Foreskin keratinocyte (primary cell): ENCODE measurements at places on chromosomes 2 and 18. TPM values are rescaled to one million over a fixed set of nuclear protein-coding genes. Genes with fewer than 3 reads are reported as not detected.

DNA sequence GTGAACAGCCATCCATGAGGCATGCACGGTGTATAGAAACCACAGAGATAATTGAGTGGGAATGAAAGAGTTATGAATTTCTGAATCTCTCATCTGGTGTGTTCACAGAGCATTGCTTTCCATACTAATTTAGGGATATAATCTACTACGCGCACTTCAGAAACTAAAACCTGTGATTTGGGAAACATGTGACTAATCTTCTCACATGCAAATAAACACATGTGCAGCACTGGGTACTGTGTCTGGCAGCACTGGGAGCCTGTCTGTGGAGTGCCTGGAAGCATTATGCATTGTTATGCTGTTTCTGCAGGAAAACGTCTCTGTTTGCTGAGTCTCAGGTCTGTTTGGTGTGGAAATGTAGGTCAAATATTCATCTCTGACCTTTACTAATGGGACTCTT lies 287.3 kb downstream of the CMPK2 start:
- no peak for DNase-seq

Gene TANK
- 31.9 and 36.1 TPM in 2 replicates for total RNA-seq

Gene LRRTM1
- not detected in 2 replicates for total RNA-seq

Gene GYPC
- total RNA-seq, result not detected in 2 replicates

Gene MAPK4
- total RNA-seq, result not detected in 2 replicates

GRCh38 chr18:3485153-3486149 lies 35.5 kb downstream of the TGIF1 start:
- DNase-seq, result no peak

- DNase-seq, result no peak
Observed at GRCh38 chr2:173218326-173219056, 136.2 kb upstream of the CDCA7 start.

- DNase-seq, result no peak
Observed at GRCh38 chr2:27208486-27209050, 3.3 kb upstream of the ATRAID start.
